ENCODE measurements at places on chromosomes 12 and 14.

- no peak for DNase-seq
Observed at GRCh38 chr12:50185970-50186663, 18.9 kb upstream of the CERS5 start.

GRCh38 chr12:85281636-85282312 lies 1.8 kb downstream of the ALX1 start:
- DNase-seq: no peak

DNA sequence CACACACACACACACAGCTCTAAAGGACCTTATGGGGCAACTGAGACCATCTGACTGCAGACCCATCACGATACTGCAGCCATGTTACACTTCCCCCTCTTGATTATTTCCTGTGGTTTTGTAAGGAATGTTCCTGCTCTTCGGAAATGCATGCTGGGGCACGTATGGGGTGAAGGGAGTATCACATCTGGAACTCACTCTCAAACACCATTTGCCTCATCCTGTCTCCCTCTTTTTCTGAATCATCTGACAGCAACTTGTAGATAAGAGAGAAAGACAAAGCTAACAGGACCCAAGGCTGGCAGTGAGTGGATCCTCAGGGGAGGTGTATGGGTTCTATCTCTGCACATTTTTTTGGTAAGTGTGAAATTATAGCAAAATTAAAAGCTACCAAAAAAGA lies 50.3 kb downstream of the RIMBP2 start:
- no peak for DNase-seq

DNA sequence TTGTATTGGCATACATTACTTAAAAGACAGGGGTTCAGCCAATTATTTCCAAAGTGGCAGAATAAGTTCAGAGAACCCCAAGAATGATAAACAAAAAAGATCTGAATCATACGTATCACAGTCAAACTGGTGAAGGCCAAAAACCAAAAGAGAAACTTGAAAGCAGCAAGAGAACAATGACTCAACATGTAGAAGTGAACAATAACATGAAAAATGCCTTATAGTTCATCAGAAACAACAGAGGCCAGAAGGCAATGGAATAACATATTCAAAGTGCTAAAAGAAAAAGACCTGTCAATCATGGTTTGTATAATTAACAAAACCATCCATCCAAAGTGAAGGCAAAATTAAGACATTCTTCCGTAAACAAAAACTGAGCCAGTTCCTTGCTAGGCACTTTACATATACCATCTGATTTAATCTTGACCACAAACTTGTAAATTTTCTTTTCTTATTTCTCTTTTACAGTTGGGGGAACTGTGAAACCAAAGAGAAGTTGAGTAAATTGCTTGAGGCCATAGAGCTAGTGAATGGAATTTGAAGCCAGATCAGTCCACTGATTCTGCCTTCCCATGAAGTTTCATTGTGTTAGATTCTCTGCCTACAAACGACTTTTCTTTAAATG lies 232.1 kb upstream of the SEL1L start:
- no peak for DNase-seq

DNA sequence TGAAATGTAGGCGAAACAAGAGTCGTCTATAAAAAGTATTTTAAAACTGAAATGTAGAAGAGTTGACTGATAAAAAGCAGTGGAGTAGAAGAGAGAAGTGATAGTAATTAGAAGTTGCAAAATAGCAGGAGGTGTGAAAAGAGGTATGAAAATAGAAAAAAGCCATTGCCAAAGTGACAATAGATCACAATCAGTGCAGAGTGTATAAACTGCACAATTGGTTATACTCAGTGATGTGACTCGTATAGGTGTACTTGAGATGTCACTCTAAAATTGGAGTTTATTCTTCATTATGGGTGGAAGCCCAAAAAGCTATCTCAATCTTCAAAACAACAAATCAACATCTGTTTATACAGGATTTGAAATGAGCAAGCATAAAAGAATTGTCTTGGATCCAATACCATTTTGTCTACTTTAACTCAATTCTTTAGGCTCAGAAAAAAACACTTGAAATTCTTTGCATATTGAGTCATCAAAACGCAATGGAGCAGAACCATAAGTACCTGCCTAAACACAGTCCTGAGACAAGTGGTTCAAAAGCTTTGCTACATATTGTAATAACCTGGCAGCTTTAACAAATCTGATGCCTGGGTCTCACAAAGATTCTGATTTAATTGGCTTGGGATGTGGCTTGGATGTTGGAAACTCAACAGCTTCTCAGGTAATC lies 8.8 kb downstream of the IKBIP start:
- no peak for DNase-seq

DNA sequence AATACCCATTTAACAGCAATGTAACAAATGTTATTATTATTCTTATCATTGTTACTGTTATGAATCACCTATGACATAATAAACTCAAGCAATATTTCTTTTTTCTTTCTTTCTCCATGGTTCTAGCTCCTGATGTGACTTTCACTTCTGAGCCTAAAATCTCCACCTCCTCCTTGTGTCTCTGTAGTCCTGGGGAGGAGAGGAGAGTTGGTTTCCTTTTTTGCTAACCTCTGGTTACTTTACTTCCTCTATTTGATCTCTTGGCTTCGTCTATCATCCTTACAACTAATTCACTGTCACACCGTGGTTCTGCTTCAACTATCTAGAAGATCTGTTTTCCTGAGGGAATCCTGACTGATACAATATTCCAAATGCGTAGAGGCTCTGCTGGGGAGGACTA lies 456.6 kb downstream of the VRK1 start:
- no peak for DNase-seq

DNA sequence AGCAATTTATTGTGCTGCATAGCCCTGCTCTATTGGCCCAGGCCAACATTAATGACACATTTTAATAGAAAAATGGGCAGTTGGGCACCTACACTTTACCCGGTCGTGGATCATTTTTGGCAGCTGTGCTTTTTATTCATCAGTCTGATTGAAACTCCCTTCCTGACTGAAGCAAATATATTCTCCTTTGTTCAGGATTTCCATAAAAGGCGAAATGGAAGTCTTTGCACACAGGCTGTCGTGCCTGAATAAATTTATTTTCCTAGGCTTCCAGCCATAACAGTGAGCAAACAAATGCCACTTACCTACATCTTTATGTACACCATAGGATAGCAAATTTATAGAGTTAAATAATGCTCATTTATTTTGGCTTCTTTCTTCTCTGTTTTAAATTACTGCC lies 480.7 kb upstream of the DCN start:
- no peak for DNase-seq

DNA sequence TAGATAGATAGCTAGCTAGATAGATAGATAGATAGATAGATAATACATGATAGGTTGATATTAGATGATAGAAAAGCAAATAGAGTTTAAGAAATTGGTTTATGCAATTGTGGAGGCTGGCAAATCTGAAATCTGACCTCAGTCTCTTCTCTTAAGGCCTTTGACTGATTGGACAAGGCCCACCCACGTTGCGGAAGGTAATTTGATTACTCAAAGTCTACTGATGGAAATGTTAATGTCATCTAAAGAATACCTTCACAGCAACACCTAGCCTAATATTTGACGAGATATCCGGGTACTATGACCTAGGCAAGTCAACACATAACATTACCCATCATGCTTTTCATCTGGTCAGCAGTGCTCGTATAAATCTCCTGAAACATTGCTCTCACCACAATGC lies 190.4 kb downstream of the ZFP36L1 start:
- DNase-seq: no peak

DNA sequence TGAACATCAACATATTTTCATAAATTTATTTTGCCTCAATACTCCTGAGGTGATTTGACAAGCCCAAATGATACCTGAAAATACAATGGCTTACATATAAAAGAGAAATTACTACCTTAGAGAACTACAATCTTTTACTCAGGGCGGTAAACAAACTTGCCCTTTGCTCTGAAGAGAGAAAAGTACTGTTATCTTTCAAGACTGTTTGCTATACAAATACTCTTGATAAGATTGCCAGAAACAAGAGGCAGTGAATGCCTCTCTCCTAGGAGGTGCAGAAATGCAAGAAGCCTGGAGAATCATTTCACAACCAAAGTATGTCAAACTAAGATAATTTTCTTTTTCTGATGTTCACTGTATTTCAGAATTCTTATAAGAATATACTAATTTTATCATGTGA lies 160.3 kb downstream of the ALX1 start:
- no peak for DNase-seq

GRCh38 chr12:27340971-27341370 lies 8.3 kb downstream of the BMAL2 start:
- DNase-seq: no peak

DNA sequence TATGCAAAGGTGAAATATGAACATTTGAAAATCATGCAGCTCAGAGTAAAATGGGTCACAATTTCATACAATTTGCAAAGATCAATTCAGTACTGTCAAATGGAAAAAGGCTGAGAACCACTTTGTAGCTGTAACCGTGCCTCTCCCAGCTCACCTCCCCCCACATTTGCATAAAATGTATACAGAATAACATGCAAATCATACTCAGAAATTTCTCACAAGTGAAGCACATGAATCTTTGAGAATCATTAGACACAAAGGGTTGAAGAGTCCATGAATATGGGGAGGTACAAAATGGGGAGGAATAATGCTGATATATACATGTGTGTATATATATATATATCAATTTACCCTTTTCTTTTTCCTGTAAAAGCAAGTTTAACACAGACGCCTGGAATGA lies 162.1 kb downstream of the APAF1 start:
- no peak for DNase-seq

DNA sequence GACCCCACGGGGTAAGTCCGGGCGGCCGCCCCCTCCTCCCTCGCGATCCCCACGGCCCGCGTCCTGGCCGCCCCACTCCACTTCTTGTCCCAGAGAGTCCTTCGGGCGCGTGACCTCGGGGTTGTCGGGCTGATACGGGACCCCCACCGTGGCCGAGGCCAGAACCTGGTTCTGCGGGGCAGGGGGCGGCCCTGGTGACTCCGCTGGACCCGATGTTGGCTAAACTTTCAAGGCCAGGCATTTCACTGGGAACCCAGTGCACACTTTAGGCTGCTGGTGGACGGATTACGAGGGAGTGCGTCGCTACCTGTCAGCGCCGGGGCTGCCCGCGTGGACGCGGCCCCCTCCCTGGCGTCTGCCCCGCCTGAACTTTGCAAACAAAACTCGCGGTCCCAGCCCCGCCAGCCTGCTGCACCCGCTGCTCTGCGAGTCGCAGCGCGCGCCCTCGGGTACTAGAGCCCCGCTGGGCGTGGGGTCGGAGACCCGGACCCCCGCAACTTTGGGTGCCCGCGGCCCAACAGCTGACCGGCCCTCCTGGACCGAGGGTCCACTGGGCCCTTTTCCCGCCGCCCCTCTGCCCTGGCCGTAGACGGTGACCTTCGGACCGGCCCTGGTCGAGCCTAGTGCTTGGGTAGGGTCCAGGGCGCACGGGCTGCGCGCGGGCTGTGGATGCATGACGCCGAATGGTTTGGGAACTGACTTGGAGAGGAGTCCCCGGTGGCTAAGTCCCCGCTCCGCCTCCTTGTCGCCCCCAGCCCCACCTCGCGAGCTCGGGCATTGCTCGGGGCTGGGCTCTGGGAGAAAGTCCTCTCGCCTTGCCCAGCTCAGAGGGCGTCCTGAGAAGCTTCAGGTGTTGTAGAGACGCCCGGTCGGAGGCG lies 624 bp downstream of the RIN3 start:
- DNase-seq: no peak

DNA sequence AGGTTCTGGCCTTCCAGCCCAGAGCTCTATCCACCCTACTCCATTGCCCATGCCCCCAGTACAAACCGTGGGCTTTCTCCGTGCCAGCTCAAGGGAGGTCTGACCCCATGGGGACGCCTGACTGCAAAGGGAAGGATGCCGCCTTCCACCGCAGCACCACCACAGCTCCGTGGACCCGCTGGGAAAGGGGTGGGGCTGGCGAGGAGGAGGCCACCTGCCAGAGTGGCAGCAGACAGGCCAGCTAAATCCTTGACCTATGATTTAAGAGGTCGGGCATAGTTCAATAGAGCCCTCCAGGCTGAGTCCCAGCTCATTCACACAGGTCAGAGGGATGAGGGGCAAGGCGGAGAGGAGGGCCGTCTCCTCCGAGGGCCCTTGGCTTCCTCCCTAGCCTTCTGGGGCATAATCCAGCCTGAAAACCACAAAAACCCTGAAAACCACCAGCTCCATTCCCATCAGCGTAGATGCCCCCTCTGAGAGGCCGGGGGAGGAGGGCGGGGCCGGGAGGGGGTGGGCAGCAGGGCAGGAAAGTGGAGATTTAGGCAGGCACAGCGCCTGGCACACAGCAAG lies 14.9 kb upstream of the FIGNL2 start:
- DNase-seq: no peak

DNA sequence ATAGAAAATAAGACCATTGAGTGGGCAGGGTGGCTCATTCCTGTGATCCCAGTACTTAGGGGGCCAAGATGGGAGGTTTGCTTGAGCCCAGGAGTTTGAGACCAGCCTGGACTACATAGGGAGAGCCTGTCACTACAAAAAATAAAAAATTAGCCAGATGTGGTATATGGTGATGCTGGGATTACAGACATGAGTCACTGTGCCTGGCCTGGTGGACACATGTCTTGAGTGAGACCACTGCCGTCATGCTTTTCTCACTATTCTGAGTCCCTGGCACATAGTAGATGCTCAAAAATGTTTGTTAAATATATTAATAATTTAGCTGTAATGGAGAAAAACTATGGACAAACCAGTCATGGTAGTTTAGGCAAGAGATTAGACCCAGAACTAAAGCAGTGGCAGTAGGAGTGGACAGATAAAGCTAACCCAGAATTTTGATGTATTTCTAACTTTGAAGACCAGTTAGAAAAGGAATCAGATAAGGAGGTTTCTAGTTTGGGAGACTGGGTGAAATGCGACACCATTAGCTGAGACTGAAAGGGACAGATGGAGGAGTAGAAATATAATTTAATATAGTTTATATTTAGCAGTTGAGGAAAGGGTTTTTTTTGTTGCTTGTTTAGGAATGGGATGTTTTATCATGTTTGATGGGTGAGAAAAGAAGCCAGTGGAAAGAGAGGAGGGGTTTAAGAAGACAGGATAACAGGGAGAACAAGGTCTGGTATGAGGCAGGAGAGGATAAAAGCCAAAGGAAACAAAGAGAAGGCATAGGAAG lies 7.4 kb upstream of the PTGES3 start:
- no peak for DNase-seq

GRCh38 chr12:92334552-92334951 lies 188.9 kb upstream of the BTG1 start:
- DNase-seq: no peak

DNA sequence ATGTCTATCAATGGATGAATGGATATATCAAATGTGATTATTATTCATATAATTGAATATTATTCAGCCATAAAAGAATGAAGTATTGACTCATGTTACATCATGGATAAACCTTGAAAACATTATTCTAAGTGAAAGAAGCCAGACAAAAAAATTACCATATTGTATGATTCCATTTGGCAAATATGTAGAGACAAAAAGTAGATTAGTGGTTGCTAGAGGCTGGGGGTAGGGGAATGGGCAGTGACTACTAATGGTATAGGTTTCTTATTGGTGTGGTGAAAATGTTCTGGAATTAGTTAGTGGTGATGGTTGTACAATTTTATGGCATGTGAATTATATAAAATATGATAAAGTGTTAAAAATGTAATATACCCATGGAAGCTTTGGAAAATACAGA lies 31.8 kb upstream of the GNS start:
- no peak for DNase-seq
